NCI-H82 (cell line): ENCODE measurements at places on chromosomes 3 and 15.
A peak's percentile ranks its signal among the peaks of the same experiment; 100 is the strongest.

GRCh38 chr3:34919025-34919424, 720.3 kb upstream of the ARPP21 start:
- DNase-seq: no peak

- DNase-seq: peak; percentile 16
These were observed 14.9 kb downstream of the SEMA6D start for GRCh38 chr15:47732248-47732647.

DNA sequence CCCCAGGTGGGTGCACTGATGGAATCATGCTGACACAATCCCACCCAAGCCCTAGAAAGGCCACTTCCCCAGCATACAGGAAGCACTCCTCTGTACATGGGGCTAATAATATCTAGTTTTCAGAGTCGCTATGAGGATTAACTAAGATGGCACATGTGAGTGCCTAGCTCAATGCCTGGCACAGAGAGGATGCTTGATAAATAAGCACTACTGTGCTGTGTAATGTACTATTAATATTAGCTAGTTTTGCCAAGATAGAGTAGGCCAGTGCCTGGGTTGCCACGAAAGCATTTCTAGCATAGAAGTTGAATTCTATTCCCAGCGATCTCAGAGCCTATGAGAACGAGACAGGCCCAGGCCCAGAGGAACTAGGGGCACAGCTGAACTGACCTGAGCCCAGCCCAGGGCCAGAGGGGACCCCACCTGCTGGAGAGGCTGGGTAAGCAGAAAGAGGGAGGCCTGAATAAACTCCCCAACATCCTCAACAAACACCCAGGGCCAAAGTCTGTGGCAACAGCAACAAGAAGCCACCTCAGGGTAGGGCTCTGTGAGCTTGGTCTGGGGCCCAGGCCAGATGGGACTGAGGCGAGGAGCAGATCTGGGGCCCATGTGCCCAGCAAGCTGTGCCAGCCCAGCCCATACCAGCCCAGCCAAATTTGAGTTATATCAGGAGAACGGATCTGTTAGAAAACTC, 7.6 kb upstream of the SEMA7A start:
- no peak for DNase-seq

- DNase-seq: no peak
These were observed 22.6 kb upstream of the CMC1 start for GRCh38 chr3:28218917-28219198.

- DNase-seq: no peak
These were observed 82.8 kb downstream of the MAGI1 start for GRCh38 chr3:65955792-65956477.

GRCh38 chr3:189631409-189631808, 220 bp downstream of the TP63 start:
- no peak for DNase-seq
